Stimulated activated CD4-positive, alpha-beta T cell treated with anti-CD3 and anti-CD28 coated beads, Interleukin-4, amount 100 ng/mL, for 4 hours (primary cell): ENCODE measurements at places on chromosomes 2 and 18.

- DNase-seq, result peak; percentile 1
These were observed 634 bp downstream of the PTPRM start for GRCh38 chr18:7567474-7568425.

GRCh38 chr18:74836296-74837139 is 238.8 kb downstream of the ZNF407 start:
- no peak for DNase-seq

DNA sequence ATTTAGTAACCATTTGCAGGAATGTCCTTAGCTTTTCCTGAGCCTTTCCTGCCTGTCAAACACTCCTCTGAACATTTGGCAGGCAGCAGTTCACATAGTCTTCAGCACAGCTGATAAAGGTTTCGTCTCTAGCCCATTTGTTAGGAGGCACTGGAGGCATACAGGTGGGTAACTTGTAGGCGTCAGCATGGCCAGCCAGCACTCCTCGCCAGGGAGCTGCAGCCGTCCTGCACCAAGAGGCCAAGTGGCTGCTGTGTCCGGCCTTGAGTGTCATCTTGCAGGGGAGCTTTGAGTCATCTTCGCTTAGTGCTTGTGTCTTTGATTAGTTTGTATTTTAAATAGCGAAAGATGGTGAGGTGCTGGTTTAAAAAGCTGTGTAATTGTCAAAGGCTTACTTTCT is 120.3 kb upstream of the NFATC1 start:
- DNase-seq, result no peak

DNA sequence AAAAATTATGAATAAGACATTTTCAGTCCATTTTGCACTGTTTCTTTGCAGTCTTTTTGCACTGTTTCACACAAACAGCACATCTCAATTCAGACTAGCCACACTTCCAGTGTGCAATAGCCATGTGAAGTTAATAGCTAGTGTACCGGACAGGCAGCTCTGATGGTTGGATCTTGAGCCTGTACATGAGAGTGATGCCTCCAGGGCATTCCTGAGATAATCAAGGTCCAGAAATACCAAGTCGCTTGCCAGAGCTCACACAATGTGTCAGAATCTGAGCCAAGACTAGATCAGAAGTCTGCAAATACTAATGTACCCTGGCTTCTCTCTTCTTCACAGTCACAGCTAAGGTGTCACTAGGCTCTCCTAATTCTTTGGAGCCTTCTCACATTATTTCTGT is 180.2 kb downstream of the OSR1 start:
- no peak for DNase-seq

GRCh38 chr2:196597531-196597930 is 42.0 kb upstream of the CCDC150 start:
- no peak for DNase-seq

DNA sequence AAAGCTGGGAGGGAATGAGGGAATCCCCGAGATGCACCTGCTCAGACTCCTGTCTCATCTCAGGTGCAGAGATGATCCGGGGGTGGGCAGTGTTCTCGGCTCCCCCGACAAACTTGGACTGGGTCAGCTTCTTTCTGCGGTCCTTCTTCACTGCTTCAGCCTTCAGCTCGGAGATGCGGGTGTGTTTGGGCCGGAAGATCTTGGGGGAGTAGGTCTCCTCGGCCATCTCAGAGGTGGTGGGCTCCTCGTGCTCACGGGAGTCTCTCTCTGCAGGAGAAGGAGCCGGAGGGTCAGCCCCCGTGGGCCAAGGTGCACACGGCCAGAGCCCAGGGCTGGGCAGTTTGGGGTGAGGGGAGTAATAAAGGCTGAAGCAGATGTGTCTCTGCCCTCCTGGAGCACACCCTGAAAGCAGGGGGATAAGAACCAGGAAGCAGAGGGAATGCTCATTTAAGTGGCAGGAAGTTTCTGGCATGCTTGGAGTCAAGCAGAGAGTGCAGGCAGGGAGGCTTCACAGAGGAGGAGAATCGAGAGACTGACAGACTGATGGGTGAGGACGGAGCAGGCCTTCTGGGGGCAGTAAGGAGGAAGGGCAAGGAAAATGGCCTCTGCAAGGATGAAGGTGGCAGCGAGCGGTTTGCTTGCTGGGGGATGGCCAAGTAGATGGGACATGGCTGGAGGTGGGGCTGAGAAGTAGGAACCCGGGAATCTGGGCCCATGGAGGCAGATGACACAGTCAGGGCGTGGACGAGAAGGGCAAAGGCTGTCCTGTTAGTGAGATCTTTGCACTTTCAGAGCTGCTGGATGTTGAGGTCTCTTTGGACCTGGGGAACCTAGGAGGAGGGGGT is 16.3 kb downstream of the IGFBP5 start:
- no peak for DNase-seq

DNA sequence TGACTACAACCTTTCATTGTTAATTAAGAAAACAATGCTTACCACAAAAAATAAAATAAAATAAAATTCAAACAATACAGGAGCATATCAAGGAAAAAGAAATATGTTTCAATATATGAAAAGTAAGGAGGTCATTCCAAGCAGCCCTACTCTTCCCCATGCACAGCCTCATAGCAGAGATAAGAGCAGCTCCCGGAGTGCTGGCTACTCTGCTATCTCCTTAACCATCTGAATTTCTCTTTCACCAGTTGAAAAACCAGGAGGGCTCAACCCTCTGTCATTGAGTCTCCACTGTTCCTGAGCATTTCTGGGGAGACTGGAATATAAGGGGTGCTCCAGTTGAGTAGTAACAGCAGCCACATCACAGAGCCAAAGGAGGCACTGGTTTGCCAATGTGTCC is 201.4 kb downstream of the TCF4 start:
- no peak for DNase-seq

DNA sequence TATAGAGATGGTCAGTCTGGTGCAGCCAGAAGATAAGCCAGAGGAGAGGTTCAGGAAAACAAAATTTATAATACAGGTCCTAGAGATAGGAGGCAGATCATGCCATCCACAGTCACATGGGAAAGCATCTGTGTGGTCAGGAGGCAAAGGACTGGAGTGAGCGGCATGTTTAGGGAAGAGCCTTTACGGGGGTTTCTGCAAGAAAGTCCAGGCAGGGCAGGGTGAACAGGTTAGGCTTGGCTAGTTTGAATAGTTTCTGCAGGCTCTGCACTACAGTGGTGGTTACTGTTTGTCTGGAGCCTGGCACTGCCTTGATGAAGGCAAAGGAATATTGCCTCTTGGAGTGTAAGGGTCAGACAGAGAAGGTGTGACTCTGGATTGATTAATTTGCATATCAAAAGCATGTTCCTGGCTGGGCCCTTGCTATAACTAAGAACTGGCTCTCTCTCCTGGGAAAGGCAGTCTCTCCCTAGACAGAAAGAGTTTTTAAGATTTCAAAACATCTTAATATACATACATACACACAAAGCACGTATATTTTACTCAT is 1034.7 kb upstream of the CHAC2 start:
- no peak for DNase-seq

- DNase-seq, result no peak
These were observed 233.7 kb downstream of the SCG2 start for GRCh38 chr2:223368481-223368880.

- DNase-seq, result no peak
These were observed 23.8 kb downstream of the ASB18 start for GRCh38 chr2:236240228-236240990.

GRCh38 chr2:74000666-74001065 is 16.0 kb downstream of the TET3 start:
- DNase-seq, result no peak

DNA sequence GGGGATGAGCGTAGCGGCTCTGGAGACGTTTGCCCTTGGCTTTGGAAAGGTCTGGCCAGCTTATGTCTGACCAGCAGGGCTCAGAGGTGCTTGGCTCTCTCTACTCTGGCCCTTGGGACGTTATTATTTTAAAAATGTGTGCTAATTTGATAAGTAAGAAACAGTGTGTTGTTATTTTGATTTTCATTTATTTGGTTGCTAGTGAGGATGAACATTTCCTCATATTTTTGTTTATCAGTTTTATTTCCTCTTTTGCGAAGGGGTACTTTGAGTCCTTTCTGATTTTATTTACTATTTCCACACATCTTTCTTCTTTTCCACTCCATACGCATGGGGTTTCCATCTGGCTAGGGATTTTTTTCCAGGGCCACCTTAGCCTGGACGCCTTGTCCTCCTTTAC is 11.4 kb downstream of the CXCR4 start:
- no peak for DNase-seq

DNA sequence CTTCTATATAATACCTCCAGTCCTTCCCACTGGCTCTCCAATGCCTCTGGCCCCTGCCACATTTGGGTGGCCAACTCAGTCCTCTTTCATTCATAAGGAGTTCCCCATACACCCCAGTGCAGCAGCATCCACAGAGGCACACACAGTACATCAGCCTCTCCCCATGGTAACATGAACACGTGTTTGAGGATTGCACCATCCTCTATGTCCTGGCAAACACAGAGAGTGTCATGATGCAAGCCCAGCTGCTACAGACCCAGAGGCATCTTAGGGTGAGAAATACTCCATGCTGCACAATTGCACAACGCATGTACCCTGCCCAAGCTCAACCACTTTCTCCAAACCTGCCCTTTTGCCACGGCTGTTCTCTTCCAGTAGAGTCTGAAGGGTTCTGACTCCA is 11.5 kb downstream of the IGFBP5 start:
- no peak for DNase-seq

- no peak for DNase-seq
These were observed 200.4 kb upstream of the SH3BP4 start for GRCh38 chr2:234751275-234751973.

DNA sequence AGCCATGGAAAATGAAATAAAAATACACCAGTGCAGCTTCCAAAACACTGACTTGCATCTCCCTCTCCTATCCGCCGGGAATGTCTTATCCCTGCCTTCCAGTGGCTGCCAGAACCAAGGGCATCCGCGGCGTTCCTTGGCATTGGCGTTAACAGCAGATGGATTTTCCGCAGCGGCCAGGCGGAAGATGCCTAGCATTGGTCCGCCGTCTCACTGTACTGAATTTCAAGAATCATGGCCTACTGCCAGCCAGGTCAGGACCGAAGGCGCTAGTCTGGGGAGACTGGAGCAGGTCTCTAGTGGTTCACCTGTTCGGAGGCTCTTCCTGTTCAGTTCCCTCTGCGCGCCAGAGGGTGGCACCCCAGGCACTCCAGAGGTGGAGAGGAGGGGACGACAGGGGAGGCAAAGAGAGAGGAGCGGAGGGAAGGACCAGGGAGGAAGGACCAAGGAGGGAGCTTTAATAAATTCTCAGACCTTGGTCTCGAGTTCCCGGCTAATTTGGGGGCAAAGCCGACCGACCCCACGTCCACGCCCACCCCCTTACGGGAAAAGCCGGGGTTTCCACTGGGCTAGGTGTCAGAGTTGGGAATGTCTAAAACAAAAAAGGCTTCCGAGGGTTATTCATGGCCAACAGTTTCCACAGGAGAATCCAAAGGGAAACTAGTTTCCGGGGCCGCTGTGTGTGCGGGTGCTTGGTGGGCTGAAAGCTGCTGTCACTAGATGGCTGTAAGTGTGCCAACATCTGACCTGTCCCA is 3.7 kb upstream of the BCL2L11 start:
- DNase-seq, result peak; percentile 74

DNA sequence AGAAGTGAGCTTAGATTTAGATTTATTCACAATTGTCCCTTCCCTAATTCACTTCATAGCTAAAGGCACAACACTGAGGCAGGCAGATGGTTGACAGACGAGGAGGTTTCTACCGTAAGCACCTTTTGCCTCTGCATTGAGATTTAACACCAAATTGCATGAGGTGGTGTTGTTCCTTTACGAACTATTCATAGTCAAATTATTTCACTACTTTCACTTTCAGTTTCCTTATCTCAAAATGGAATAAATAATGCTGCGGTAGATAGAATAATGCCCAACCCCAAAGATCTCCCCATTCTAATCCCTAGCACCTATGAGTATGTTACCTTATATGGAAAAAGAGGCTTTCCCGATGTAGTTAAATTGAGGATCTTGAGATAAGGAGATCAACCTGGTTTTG is 58.9 kb upstream of the LINC00305 start:
- no peak for DNase-seq

DNA sequence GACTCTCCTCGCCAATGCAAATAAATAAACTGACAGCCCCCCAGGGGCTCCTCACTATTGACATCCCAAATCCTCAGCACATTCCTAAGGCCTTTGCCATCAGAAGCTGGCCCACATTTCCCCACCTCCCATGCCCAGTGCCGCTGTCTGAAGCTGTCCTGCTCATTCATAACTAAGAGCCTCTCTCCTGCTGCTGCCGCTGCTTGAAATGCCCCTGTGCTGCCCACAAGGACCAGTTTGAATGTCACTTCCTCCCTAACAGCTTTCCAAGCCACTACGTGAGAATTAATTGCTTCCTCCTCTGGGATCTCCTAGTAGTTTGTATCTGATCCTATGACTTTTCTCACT is 151.6 kb upstream of the CAPN13 start:
- DNase-seq, result no peak

- no peak for DNase-seq
These were observed 82.7 kb downstream of the LONRF2 start for GRCh38 chr2:100239486-100240210.

DNA sequence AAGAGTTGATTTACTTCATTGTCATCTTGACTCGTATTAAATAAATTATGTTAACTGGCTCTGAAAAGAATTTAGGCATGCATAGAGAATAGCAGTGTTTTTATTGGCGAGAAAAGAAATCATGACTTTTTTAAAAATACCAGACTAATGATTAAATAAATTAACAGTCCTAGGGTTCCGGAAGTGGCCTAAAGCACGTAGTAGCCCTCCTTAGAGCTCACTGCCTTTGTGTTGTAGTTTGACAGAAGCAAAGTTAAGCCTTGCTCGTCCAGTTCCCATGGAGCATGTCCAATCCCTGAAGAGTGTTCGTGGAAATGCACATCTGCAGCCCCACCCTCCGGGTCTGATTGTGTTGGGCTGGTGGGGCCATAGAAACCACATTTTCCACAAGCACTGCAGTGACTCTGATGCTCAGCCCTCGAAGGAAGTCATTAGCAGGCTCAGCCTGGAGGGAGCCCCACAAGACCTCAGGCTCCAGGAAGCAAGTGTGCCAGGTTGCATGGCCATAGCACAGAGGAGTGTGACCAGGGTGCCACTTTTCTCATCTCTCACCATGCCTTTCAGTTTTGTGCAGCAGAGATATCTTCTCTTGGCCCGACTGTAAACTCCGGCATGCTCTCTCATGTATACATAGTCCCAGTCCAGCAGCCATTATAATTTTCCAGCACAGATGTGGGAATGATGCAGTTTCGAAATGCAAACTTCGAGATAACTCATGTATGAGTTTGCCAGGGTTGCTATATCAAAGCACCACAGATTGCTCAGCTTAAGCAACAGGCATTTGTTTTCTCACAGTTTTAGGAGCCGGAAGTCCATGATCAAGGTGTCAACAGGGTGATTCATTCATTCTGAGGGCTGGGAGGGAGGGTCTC is 188.6 kb upstream of the SH3BP4 start:
- DNase-seq, result no peak

GRCh38 chr2:58812771-58813344 is 571.7 kb upstream of the FANCL start:
- no peak for DNase-seq

GRCh38 chr2:85327160-85327821 is 498 bp downstream of the TGOLN2 start:
- DNase-seq, result peak; percentile 29

- DNase-seq, result no peak
These were observed 20.8 kb downstream of the IMMT start for GRCh38 chr2:86174445-86174844.
